NCI-H1105 treated with DMSO at 0.1 percent for 48 hours (cell line): ENCODE measurements at places on chromosomes 5 and 9.

DNA sequence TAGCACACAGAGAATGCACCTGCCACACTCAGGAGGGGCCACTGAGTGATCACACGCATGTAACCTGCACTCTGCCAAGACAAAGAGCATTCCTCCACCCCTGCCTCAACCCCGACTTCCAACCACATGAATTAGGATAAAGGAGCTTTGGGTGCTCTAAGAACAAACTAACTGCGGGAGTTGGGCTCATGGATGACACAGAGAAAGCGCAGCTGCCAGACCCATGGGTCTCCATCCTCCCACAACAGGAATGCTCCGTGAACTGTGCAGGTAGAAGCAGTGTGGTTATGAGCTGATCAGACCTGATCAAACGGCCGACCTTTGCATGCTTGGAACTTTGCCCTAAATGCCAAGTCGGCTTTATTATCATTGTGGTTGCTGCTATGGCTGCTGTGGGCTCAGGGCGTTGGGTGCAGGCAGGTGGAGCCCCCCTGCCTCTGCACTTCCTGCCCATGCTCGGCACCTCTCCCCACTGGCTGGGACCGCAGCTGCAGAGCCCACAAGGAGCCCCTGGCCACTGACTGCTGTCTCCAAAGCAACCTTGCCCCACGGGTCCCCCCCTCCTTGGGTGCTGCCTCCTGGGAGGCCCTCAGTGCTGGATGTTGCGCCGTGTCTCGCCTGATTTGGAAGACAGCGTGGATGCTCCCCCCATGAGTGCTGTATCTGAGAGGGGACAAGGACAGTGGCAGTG lies 2.6 kb upstream of the SLC6A3 start:
- DNase-seq = no peak

- DNase-seq = no peak
Measured at GRCh38 chr5:6412811-6413210, 34.5 kb upstream of the MED10 start.

- peak; percentile 21 for DNase-seq
Measured at GRCh38 chr5:171342362-171343111, 33.5 kb downstream of the TLX3 start.

DNA sequence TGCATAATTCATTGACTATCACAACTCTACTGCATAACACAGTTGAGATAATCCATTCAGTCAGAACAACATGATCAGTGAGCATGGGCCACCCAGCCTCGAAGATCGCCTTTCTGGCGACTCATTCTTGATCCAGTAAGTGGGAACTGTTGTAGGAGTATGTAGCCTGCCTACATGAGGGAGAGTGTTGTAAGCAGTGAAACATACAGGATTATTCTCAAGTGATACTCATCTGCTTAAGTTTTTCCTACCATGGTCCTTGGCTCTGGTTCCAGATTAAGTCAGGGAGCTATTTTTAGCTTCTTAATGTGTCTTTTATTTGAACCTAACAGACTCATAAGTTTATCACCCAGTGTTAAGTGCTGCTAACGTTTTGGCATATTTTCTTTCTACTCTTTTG lies 44.0 kb downstream of the TNPO1 start:
- no peak for DNase-seq

DNA sequence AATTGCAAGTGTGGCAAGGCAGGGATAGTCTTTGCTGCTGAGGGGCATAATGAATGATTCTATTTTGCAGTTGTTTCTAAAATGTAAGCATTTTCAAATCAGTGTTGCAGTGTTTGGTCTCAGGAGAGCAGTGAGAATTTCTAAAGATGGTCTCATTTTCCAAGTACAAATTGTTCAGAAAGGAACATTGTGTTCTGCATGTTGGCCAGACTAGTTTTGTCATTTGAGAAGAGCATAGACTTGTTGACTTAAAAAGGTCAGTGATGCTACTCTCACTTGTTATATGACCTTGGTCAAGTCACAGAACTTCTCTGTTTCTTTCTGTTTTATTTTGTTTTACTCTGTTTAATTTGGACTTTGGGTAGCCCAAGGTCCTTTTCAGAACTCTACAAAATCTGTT lies 344.6 kb downstream of the OSTF1 start:
- DNase-seq = no peak

GRCh38 chr5:60842871-60843385 lies 1.1 kb downstream of the ELOVL7 start:
- DNase-seq = peak; percentile 5

- no peak for DNase-seq
Measured at GRCh38 chr5:65394087-65394486, 87.6 kb downstream of the ADAMTS6 start.

DNA sequence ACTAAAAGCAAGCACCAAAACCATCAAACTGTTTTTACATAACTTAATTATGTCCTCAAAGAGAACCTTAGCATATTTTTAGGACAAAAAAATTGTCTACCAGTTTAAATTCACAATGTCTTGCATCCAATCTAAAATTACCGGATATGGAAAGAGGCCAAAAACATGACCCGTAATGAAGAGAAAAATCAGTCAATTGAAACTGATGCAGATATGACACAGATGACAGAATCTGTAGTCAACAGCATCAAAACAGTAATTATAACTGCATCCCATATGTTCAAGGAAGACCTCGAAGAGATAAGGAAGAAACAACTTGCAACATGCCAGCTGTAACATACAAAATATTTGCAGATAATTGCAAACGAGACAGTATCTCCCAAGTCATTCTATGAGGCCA lies 473.2 kb downstream of the SEMA5A start:
- DNase-seq = no peak

GRCh38 chr9:131459056-131459455 lies 43.7 kb upstream of the POMT1 start:
- DNase-seq = no peak

DNA sequence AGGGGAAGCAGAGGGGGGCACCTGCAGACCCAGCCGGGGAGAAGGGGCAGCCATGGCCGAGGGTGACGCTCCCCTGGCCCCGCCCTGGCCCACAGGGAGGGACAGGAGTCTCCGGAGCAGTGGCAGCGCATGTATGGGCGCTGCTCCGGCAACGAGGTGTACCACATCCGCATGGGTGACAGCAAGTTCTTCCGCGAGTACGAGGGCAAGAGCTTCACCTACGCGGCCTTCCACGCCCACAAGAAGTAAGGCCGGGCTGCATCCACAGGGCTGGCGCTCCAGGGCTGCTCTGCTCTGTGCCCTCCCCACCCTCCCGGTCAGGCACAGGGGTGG lies 68.2 kb downstream of the KCNT1 start:
- DNase-seq = peak; percentile 7

DNA sequence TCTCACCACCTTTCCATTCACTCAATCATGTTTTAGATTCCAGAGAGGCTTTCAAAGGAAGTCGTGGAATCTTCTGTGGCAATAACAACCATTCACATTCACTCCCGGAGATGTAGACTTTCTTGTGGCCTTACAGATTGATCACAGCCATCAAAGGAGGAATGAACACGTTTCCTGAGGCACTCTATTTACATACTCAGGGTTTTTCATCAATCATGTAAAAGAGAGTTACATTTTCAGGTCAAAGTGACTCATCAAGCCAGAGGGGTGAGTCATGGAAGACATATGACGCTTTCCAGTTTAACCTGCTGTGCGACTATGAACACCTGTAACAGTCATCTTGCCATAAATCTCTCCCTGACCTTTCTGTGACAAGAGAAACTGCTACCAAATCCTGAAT lies 39.3 kb upstream of the RAD23B start:
- no peak for DNase-seq

GRCh38 chr5:134263801-134264200 lies 37.9 kb upstream of the PPP2CA start:
- DNase-seq = no peak

- no peak for DNase-seq
Measured at GRCh38 chr5:92613546-92613945, 967.5 kb downstream of the NR2F1-AS1 start.

- DNase-seq = no peak
Measured at GRCh38 chr9:35635730-35636129, 15.0 kb downstream of the SIT1 start.

DNA sequence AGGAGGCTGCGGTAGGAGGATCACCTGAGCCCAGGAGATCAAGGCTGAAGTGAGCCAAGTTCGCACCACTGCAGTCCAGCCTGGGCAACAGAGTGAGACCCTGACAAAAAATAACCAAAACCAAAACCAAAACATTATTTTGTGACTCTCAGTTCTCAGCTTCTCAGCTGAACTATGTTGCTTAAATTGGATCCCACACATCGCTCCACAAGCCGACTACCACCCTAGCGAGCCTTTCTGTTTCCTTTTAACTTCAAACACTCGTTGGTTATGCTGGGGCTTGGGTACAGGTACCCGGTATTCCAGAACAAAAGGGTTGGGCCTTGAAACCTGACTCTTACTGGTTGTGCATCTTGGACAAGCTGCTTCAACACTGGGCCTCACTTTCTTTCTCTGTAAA lies 3.8 kb upstream of the PTGS1 start:
- DNase-seq = no peak

GRCh38 chr5:76626738-76627137 lies 3.5 kb upstream of the F2RL2 start:
- DNase-seq = no peak

GRCh38 chr9:37909326-37909725 lies 5.4 kb upstream of the SLC25A51 start:
- DNase-seq = no peak

DNA sequence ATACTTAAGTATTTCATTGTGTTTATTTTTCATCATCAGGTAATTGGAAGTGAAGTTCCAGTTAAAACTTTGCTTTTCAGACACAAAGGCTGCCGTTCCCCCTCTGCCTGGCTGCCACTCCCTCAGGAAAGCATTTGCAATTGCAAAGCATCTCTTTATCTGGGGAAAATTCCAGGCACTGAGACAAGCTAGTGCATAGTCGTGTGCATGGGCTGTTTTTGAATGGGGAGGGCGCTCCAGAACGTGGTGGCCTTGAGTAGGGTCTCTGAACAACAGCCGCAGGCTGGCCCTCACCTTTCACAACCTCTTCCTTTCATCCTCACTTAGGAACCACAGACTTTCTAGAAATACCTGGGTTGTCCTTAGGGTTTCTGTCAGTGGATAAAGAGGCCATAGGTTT lies 285.1 kb upstream of the ADAMTS16 start:
- DNase-seq = no peak

GRCh38 chr5:58066557-58066956 lies 393.3 kb downstream of the PLK2 start:
- no peak for DNase-seq

DNA sequence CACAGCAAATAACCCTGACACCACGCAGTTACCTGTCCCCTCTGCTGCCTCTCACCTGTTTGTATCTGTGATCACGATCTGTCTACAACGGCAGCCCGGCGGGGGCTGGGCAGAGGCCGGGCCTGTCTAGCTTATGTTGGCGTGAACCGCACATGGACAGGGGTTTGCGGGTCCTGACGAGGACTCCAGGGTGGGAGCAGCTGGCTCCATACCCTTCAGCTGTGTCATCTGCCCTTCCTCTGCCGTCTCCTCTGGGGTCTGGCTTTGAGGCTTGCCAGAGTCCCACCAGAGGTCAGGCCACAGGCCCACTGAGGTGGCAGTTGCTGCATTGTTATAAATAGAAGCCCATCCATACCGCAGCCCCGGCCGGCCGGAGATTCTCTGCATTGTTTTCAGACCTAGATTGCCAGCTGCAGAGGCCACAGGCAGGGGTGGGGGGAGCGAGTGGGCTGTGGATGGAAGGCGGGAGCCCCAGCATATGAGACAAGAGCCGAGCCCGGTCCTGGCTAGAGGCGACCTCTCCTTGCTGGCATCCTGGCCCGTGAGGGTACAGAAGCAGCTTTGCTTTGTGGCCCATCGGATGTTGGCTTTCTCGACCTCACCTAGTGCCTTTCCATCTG lies 37.8 kb downstream of the FAM78A start:
- DNase-seq = no peak

DNA sequence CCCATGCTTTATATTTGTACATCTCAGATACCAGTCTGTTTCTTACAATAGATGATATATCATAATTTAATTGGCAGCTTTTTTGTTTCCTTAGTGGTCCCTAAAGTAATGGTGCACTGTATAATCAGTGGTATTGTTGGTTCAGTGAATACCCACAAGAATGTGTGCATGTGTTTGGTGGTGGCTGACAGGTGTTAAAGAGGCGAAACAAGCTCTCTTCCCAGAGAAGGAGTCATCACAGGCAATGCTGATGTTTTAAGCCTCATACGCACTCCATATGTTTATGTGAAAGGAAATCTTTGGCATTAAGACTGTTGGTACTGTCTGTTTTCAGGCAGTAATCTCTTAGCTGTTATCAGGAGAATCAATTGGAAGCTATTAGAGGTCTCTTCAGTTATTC lies 49.2 kb upstream of the KIAA1958 start:
- no peak for DNase-seq

- DNase-seq = no peak
Measured at GRCh38 chr9:137083394-137084004, 3.3 kb upstream of the MAN1B1 start.

GRCh38 chr5:90289837-90290236 lies 119.7 kb downstream of the CETN3 start:
- DNase-seq = no peak

DNA sequence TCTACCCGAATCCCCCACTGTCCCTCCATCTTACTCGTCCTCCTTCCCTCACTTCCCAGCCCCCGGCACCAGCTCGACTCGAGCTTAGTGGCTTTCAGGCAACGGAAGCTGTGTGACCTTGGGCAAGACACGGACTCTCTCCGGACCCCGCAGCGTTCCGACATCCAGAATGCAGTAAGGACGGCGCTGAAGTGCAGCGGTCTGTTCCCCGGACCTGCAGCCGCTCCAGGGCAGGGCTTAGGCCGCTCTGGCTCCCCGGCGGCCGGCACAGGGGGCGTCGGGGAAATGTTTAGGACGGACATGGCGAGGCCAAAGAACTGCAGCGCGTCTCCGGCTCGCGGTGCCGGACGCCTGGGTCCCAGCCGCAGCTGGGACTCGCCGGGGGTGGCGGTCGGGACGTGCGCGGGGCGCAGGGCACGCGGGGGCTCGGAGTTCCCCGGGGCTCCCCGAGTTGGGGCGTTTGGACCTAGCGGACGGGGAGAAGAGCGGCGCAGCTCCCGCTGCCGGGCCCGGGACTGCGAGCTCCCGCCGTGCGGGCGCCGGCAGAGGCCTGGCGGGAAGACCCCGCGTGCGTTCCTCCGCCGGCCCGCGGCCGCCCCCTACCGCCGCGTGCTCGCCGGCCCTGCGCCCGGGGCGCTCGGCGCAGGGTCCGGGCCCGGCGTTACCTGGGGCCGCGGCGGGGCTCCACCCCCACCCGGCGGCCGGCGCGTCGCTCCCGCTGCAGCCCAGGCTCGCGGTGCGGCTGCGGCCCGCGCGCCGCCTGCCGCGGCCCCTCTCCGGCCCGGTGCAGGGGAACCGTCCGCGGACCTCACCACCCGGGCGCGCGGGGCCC lies 5.6 kb upstream of the RNF44 start:
- no peak for DNase-seq

- no peak for DNase-seq
Measured at GRCh38 chr9:4170231-4170630, 129.6 kb downstream of the GLIS3 start.

GRCh38 chr9:23698161-23698560 lies 127.9 kb downstream of the ELAVL2 start:
- no peak for DNase-seq

- DNase-seq = peak; percentile 9
Measured at GRCh38 chr9:26271495-26272122, 593.4 kb upstream of the TUSC1 start.

GRCh38 chr9:97307500-97308163 lies at the start of gene CCDC180:
Gene CCDC180 (plus strand): TSS chr9:97307659. CDS start chr9:97308064, 405 bp downstream.
- no peak for DNase-seq

GRCh38 chr9:131781069-131781468 lies 41.2 kb upstream of the RAPGEF1 start:
- DNase-seq = peak; percentile 16

- no peak for DNase-seq
Measured at GRCh38 chr5:150160448-150161081, 4.9 kb upstream of the PDGFRB start.

GRCh38 chr9:5630081-5630507 lies 1.2 kb downstream of the RIC1 start:
- peak; percentile 47 for DNase-seq

GRCh38 chr9:84146893-84147710 lies 166.5 kb downstream of the RMI1 start:
- DNase-seq = no peak
